Stimulated activated CD4-positive, alpha-beta T cell treated with anti-CD3 and anti-CD28 coated beads, Interleukin-12 subunit alpha, Interleukin-12 subunit beta, amount 100 ng/mL, for 48 hours (primary cell): ENCODE measurements at places on chromosomes 2 and 18.

- no peak for DNase-seq
Observed at GRCh38 chr2:109318150-109318948, 189.3 kb downstream of the SH3RF3 start.

- DNase-seq, result no peak
Observed at GRCh38 chr2:119544939-119545475, 758 bp downstream of the CFAP221 start.

- no peak for DNase-seq
Observed at GRCh38 chr2:19835781-19836281, 66.0 kb downstream of the TTC32 start.

GRCh38 chr18:62420151-62420512 lies 95.0 kb downstream of the TNFRSF11A start:
- peak; percentile 5 for DNase-seq

GRCh38 chr2:193818801-193819499 lies 1624.2 kb upstream of the TMEFF2 start:
- no peak for DNase-seq

- no peak for DNase-seq
Observed at GRCh38 chr2:108240966-108241365, 1.2 kb downstream of the SULT1C3 start.

DNA sequence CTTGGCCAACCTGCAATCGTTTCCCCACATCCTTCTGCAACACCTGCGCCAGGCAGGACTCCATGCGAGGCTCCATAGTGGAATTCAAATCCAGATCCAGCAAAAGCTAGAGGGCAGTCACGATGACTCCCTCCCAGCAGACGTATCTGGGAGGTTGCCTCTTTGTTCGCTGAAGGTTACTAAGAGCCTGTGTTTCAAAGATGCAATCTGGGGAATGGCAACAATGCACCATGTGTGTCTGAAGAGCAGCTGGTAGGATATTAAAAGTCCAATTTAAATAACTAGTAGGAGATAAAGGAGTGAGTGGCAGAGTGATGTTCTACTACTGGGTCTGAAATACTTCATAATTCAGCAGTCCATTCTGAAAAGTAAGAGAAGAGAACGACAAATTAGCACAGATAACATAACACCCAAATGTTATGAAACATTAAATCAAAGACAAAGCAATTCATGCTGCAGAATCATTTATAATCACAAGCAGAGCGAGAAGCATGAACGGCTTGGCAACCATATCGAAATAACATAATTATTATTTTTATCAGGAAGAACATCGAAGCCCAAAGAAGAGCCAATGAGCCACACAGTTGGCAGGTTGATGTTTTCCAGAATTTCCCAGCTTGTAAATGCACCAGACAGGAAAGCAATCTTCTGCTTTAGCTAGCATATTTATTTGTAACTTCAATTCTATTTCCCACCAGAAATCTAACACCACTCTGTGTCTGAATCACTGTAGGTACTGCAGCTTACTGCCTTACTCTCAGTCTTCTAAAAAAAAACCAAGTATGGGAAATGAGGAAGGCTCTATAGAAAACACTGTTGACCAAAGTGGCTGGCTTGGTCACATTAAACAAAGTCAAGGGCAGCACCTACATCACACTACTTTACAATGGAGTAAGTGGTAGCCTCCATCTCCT lies 43.2 kb downstream of the CLASP1 start:
- no peak for DNase-seq

DNA sequence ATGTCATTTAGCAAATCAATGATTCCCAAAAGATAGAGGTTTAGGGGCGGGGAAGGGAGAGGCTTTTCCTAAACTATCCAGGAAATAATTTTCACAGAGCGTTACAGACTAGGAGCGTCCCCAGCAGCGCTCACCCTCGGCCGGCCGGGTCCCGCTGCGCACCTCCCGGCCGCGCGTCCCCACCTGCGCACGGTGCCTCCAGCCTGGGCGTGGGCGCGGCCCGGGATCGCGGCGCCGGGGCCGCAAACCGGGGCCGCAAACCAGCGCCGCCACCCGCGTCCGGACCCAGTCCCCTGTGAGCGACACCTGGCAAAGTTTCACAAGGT lies 684 bp upstream of the ZCCHC2 start:
- no peak for DNase-seq

DNA sequence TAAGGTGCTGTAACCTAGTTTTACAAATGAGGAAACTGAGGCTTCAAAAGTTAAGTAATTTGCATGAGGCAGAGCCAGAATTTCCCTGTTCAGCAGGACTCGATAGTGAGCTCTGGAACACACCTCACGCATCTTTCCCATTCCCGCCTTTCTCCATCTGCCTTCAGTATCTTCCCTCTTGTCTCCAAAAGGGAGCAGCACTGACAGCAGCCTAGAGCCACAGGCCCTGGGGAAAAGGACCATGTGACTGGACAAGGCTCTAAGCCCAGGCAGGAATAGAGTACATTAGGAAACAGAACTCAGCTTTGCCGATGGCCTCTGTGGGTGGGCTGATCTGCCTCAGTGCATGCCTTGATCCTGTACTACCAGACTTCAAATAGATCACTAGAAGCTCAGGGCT lies 21.5 kb downstream of the GPR155 start:
- DNase-seq, result no peak

DNA sequence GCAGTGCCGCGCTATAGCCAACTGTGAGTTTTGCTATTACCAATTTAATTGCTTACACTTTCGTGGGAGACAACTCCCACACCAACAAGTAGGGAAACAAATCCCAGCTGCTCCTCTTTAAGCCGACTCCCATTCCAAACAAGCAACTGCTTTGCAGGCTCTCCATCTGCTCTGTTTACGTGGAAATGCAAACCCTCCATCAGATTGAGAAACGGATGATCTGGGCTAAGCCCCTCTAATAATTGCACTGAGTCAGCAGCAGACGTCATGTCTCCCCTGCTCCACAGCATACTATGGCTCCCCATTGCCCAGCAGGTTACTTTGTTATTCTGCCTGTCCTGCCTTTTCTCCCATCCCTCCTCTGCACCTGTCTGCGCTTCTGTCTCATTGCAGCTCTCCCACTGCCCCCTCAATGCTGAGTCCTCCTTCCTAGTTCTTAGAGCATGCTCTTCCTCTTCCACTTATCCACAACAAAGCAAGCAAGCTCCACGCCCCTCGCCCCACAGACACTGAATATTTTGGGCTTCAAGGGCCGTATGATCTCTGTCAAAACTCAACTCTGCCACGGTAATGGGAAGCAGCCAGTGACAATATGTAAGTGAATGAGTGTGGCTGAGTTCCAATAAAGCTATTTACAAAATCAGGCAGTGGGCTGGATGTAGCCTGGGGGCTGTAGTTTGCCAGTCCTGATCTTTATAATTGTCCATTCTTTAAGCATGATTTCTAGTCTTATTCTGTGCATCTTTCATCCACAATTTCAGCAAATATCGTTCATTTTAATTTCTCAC lies 39.5 kb upstream of the ARL4C start:
- DNase-seq, result no peak

DNA sequence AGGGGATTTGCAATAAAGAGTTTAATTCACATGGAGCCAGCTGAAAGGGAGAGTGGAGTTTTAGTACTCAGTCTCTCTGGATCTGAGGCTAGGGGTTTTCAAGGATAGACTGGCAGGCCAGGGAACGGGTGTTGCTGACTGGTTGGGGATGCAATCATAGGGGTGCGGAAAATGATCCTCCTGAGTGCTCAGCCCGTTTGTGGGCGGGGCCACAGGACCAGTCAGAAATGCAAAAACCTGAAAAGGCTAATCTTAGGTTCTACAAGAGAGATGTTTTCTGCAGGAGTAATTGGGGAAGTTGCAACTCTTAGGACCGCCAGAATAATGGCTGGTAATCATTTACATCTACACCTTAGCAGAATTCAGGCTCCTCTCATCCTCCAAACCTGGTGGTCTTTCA lies 2.5 kb downstream of the NFU1 start:
- no peak for DNase-seq

DNA sequence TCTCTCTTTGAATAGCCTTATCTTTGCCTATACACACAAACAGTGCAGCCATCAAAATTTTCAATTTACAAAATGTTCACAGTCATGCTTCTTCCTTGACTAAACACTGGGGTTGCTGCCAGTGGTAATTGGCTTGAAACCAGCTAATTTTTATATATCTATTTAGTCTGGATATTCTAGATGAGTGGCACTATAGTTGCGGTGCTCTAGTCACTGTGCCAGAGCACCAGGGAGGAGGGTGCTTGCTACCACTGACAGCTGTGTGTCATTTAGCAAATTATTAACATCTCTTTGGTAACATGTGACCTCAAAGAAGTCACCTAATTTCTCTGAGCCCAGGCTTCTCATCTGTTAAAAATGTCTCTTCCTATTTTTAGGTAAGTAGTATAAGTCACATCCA lies 130.4 kb downstream of the MEIS1 start:
- no peak for DNase-seq

DNA sequence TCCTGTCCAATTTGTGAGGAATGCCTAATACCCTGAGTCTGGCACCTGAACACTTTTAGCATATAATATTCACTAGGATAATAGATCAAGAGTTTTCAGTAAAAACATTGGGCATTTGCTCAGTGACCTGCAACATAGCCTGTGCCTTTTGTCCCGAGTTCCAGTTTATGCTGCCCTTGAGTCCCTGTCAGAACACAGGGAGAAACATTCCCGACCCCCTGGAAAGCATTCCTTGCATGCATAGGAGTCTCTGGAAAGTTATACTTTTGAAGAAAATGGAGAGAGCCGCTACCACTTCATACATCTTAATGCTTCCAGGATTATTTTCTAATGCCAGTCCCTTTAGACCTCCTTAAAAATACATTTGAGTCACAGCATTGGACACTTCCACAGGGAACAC lies 107.3 kb downstream of the PLCL1 start:
- DNase-seq, result no peak

DNA sequence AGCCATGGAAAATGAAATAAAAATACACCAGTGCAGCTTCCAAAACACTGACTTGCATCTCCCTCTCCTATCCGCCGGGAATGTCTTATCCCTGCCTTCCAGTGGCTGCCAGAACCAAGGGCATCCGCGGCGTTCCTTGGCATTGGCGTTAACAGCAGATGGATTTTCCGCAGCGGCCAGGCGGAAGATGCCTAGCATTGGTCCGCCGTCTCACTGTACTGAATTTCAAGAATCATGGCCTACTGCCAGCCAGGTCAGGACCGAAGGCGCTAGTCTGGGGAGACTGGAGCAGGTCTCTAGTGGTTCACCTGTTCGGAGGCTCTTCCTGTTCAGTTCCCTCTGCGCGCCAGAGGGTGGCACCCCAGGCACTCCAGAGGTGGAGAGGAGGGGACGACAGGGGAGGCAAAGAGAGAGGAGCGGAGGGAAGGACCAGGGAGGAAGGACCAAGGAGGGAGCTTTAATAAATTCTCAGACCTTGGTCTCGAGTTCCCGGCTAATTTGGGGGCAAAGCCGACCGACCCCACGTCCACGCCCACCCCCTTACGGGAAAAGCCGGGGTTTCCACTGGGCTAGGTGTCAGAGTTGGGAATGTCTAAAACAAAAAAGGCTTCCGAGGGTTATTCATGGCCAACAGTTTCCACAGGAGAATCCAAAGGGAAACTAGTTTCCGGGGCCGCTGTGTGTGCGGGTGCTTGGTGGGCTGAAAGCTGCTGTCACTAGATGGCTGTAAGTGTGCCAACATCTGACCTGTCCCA lies 3.7 kb upstream of the BCL2L11 start:
- DNase-seq, result peak; percentile 54

- no peak for DNase-seq
Observed at GRCh38 chr2:222058819-222059445, 239.9 kb downstream of the PAX3 start.

DNA sequence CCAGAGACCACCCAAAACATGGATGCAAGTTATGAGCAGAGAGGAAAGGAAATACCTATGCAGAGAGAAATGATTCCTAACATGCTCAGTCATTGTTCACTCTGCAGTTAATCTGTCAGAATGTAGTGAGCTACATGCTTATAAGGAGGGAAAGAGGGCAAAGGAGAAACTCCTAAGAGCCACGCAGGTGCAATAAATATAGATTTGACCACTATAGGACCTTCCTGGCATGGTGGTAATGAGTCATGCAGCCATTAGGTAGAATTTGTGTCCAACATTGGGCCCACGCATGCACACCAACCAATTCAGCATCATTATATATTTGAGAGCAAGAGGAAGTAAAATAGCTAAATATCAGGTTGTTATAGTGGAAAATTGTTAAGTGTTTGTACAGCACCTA lies 699.9 kb downstream of the DSC3 start:
- no peak for DNase-seq

GRCh38 chr2:108554528-108554927 lies 20.3 kb downstream of the LIMS1 start:
- no peak for DNase-seq

GRCh38 chr18:27996801-27997272 lies 180.1 kb downstream of the CDH2 start:
- no peak for DNase-seq

DNA sequence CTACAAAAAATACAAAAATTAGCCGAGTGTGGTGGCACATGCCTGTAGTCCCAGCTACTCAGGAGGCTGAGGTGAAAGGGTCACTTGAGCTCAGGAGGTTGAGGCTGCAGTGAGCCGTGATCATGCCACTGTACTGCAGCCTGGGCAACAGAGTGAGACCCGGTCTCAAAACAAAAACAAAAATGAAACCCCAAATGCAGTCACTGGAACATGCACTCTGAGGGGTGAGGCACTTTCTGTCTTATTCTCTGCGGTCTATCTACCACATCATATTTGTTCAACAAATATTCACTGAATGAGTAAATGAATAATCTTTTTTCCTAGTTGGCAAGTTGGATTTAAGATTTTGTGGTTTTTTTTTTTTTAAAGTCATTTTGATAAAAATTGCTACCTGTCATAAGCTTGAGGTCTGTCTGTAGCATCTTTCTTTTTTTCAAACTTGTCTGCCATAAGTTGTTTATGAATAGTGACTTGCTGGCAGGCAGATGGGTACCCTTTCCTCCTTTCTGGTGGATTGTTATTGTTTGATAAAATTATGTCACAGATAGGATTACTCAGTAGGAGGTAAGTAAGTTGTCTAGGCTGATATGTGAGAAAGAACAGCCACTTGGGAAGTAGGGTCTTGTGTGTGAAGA lies 11.8 kb downstream of the CHRNA1 start:
- no peak for DNase-seq

GRCh38 chr2:120793682-120794403 lies 58.2 kb downstream of the GLI2 start:
- DNase-seq, result no peak

DNA sequence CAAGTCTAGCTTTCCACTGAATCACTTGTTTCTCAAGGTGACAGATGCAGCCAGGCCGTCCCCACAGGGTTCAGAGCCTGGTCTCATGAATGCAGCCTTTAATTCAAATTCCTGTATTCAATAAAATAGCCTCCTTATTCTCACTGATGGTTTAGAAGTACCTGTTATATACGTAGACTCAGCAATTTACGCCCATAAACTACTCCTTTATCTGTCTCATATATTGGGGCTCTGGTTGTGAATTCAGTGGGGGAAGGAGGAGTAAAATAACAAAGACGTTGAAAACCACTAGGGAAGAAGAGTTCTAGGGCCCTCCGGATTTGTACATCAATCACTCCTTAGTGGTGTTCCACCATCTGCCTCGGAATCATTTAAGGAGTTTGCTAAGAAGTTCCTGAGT lies 1.7 kb downstream of the OBSL1 start:
- no peak for DNase-seq

DNA sequence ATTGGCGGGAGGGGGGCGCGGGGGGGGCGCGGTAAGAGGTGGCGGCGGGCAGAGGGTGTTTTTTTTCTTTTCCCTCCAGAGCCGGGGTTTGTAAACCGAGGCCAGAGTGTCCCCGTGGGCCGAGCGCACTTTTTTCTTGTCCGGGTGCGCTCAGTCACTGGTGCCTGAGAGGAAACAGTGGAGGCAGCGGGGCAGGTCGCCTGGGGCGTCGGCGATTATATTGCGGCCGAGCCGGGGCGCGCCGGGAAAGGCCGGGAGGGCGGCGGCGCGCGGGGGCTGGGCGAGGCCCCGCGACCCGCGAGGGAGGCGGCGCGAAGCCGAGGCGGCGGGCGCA lies 275 bp downstream of the HOXD8 start:
- no peak for DNase-seq
